NCI-H774 (cell line): ENCODE measurements at places on chromosomes 4 and X.

DNA sequence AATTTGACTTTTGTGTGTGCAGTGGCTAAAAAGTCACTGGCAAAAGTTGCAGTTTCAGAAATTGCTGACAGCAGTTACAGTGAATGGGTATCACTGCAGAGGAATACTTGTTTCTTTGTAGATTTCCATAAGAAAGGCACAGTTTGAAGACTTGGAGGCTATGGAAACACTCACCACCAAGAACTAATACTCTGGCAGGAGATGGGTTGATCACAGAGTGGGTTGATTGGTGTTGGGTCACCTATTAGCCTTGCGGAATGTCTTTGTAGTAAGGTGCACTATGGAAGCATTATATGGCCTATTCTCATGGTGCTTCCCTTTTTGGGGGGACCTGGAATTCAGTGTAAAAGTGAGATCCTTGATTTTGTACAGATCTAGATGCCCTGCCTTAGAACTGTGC, 502.8 kb downstream of the CFAP47 start:
- no peak for DNase-seq

DNA sequence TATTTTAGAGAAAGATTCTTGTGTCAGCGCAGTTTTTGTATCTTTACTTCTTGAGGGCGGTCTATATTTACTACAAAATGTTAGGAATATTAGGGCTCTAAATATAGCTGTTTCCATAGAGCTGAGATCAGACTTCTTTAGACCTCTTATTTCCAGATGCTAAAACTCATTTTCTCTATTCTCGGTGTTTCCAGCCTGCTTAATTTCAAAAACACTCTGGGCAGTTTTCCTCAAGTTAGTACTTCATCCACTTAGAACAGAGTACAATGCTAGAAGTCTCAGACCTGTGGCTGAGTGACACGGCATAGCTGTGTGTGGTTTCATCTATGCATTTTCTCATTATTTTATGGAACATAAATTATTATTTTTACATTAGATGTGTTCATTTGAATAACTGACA, 346.6 kb downstream of the PABPC4L start:
- no peak for DNase-seq

DNA sequence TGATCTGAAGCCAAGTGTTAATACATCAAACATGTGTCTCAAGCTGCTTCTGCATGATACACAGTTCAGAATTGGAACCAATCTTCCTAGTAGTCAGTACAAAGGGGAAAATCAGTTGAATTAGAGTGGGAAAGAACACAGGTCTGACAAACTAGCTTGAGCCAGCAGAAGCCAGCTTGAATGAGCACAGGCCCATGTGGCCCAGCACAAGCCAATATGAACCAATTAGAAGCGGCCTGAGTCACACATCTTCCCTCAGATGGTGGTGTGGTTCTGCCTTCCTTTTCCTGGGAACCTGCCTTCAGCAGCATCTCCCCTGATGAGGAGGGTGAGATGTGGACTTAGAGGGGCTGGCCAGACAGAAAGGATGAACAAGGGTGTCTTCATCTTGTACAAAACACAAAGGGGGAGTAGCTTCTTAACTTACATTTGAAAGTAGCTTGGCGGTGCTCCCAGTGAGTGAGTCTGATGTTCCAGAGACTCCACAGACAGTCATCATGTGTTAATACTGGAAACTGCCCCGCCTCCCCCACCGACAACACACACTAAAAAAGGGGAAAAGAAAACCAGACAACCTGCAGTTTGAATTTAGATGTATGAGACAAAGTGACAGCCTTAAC, 72.0 kb downstream of the FRMPD4 start:
- no peak for DNase-seq

DNA sequence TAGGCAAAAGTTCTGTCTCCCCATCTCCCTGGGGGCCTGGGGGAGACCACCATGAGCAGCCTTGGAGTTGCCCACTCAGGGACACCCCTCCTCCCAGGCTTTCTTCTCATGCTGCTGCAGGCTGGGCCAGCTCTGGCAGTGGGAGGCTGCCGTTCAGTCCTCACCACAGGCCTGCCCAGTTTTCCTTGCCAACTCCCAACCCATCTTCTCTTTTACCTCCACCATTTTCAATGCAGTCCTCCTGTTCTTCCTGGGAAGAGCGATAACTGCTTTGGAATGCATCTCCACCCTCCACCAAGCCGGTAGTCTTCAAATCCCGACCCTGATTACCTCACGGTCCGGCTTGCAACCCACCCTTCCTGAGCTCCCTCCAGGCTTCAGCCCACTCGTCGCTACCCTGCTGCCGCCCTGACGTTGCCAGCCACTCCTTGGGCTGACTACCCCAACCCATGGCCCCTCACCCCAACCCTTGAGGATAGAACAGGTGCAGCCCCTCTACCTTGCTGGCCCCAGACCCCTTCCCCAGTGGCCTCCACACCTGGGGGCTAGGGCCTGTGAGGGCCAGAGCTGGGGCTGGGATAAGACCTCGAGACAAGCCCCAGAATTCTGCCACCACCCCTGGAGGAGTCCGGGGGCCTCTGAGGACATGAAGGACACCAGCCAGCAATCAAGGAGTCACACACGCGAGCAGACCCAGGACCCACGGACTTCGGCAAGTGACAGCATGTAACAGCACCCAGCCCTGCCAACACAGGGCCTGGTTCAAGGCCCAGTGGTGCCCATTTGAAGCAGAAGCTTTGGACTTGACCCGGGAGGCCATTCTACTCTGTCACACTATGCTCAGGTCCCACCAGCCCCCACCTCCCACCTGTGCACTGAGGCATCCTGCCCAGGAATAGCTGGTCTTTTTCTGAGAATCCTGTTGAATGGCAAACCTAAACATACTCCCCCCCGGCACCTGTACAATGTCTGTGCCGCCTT, 9.2 kb downstream of the WDR1 start:
- no peak for DNase-seq

DNA sequence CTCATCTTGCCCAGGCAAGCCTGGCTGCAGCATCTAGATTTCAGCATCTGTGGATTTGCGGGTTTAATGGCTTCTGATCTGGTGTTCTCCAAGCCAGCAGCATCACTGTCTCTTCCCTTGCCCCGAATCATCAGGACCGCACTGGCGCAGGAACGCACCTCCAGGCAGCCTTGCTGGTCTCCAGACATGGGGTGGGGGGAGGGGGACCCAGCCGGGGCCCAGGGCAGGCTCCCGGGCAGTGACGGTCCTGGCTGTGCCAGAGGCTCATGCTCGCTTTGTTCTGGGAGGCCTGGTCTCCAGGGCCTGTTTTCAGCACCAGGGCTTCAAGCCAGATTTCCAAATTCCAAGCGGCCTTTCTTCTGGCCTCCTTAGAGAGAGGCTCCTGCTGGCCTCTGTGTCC, 4.9 kb downstream of the CFAP99 start:
- DNase-seq, result no peak

DNA sequence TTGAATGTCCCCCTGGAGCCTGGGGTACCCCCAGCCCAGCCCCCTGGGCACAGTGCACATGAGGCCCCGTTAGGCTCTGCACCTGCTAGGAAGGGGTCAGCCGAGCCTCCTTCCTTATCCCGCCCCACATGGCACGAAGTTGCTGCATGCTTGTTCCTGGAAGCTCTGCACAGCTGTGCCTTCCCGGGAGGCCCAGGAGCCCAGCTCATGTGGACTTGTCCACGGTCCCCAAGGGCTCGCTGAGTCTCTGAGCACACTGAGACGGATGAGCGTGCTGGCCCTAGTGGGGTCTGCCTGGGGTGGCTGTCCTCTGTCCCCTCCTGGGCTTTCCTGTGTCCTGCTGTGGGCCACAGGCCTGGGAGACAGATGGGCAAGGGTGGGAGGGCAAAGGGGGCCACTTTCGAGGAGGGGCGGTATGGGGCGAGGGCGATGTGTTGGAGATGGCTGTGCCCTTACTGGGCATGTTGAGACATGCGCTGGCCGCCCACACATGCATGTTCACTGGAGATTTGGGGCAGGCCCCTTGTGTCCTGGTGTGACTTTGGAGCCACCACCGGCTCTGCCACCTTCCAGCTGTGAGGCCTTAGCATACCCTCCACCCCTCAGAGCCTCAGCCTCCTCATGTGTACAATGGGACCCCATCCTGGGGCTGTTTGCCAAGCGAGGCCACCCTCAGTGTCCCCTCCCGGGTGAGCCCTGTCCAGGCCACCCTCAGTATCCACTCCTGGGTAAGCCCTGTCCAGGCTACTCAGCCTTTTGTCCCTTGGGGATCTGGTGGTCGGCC, 237.6 kb downstream of the AFAP1 start:
- no peak for DNase-seq

GRCh38 chr4:186757696-186758355, 34.2 kb upstream of the FAT1 start:
- DNase-seq, result no peak

- DNase-seq, result no peak
These were observed 1.9 kb downstream of the TACC3 start for GRCh38 chr4:1723131-1723801.

- no peak for DNase-seq
These were observed 56.6 kb downstream of the CHST7 start for GRCh38 chrX:46630141-46630540.

DNA sequence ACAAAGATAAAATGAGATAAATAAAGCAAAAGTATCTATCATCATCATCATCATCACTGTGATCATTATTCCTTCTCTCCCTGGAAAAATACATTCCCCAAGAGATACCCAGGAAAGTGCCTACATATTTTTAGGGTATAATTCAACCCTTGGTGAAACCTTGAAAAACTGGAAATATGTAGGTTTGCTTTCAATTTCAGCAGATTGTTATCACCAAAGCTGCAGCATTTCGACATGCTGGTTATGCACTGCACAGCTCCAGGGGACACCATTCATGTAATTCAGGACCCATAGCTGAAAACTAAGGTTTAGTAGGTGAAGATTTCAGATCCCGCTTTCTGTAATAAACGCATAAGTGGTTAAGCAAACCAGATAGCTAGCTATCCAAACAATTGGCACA, 28.4 kb upstream of the FBXW7 start:
- no peak for DNase-seq

DNA sequence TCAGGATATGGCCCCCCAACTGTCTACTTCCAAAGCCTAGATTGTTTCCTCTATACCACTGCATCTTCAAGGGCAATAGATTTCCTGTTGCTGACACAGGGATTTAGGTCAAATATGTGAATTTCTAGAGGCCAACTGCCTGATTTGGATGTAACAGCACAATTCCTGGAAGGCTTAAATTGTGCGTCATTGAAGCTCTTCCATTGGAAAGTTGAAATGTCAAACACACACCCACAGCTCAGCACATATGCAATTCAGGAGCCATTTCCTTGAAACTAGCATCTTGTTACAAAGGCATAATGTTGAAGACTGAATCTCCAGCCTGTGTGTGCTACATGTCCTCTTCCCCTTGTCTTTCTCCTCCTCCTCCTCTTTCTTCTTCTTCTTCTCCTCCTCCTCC, 158.6 kb downstream of the STK32B start:
- no peak for DNase-seq

DNA sequence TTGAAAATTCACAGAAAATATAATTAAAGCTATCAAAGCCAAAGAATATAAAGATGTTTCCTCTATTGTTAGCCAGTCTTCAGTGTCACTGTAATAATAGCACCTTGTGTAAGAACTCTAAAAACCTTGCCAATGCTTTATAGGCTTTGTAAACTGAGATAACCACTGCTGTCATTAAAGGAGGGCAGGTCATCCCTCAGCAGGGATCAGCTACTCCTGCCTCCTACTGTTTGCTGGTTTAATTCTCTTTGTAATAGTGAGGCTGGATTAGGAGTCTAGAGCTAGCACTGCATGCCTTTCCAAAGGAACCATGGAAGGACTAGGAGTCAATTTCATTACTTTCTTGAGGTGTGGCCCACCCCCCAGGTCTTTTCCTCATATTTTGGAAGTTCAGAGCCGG, 46.2 kb downstream of the FHIP1A start:
- DNase-seq, result no peak

DNA sequence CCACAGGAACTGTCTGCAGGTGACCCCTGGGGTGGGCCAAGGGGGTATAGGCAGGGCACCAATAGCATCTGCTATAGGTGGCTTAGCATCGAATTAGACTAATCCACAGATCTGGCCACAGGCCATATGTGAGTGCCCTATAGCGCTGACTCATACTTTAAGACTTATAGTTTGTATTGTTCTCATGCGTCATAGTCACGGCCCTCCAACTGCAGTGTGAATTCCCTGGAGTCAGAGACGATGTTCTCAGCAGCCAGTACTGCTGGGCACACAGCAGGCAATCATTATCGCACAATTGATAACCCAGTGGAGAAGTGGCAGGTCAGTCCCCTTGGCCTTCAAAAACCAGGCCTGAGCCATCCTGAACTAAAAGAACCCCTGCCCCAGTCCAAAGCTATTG, 58.1 kb downstream of the ADGRG2 start:
- no peak for DNase-seq

- no peak for DNase-seq
These were observed 245.3 kb upstream of the PITX2 start for GRCh38 chr4:110867981-110868720.

- no peak for DNase-seq
These were observed 94.5 kb upstream of the MXRA5 start for GRCh38 chrX:3440981-3441380.

DNA sequence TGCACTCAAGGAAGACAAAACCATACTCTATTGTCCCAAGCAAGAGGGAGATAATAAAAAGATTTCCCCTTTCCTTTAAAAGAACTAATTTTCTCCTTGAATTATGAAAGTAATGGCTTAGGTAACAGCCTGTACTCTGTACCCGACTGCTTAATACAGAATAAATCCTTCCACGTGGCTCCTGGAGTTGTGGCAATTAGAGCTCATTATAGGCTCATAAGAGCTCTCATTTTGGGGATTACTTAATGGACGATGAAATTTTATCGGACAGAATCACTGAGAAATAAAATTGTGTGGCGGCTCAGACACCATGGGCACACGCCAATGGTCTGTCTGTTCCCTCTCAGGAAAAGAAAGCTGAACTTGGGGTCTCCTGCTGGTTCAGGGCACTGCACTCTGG, 2.8 kb upstream of the GSX2 start:
- no peak for DNase-seq

- no peak for DNase-seq
These were observed 212.7 kb upstream of the FMR1 start for GRCh38 chrX:147699061-147699460.

DNA sequence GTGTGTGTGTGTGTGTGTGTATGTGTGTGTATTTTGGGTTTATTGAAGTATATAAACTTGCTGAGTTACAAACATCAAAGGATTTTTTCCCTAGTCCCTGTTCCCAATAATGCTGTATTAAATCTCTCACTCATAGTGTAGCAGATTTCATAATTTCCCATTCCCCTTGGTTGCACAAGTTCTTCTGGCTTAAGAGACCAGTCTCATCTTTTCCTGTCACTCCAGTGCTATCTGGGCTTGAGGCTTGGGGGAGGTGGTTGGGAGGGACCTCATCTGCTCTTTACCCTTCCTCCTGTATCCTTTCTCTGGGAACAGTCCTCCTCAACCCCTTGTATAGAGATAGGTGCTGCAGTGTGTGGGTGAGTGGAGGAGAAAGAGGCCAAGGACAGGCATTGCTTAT, 285.4 kb upstream of the BOD1L1 start:
- no peak for DNase-seq

DNA sequence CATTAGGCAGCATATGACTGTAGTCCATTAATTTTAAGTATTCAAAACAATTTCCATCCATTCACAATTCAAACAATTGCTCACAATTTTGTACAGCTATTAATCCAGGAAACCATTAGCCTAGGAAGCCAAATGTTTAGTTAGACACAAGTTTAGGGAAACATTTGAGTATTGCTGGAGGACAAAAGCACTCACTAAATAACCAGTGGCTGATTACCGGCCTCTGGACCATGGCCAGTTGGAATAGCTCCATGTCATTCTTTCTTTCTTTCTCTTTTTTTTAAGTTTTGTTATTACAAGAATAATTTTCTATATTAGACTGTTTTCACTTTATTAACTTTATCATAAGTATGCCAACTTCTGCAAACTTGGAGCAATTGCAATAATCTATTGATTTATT, 31.3 kb downstream of the TRIML2 start:
- no peak for DNase-seq
